ENCODE measurements at places on chromosomes 4 and X.

- no peak for DNase-seq
These were observed 125.3 kb downstream of the UBE2K start for GRCh38 chr4:39823191-39823590.

DNA sequence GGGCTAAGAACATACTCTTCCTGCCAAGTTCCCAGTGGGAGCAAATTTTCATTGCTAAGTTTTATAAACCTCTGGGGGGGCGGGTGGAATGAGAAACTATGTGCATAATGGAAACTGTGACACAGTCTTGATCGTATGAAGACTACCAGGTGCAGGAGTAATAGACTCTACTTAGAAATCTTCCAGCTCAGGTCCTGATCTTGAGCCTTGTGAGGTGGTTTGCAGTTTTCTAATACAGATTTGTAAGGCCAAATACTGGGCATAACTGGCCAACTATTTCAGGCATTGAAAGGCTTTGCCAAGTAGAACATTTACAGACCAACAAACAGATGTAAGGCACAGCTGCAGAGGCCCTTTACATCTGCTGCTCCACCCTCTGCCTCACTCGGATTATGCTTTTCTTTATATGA lies 89.7 kb upstream of the CBR4 start:
- DNase-seq = no peak

DNA sequence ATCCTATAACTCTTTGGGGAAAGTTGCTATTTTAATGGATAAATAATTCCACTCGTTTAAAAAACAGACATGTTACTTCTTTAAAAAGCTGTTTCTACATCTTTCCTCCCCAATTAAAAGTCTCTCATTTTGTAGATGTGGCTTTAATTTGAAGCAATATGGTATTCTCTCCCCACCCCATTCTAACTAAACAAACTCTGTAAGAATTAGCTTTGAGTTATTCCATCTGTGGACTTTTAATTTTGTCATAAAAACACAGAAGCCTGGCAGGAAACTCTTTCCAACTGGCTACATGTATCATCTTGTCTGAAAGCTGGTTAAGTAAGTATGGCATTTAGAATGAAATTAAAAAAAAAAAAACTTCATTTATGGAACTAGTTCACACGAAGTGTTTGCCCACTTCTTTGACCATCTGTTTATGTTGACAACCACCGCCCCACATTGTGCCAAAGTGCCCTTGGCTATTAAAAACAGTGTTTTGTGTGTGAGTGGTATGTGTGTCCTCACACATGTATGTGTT lies 140.3 kb downstream of the NAA11 start:
- no peak for DNase-seq

GRCh38 chr4:174320494-174321199 lies 36.9 kb downstream of the CEP44 start:
- DNase-seq = no peak

- no peak for DNase-seq
These were observed 27.4 kb downstream of the KLF3 start for GRCh38 chr4:38691251-38692008.

- DNase-seq = no peak
These were observed 202.7 kb downstream of the NR3C2 start for GRCh38 chr4:148239494-148239985.

DNA sequence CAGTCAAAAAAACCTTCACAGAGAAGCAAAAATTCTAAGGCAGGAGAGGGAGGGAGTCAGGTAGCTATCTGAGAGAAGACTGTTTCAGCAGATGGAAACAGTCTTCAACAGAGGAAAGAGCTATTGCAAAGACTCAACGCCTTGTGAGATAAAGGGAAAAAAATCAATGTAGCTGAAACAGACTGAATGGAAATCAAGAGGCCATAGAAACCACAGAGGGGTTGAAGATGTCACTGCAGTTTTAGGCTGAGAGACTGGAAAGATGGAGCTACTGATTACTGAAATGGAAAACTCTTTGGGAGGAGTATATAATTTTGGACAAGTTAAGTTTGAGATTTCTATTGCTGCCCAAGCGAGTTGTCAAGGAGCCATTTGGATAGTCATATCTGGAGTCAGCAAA lies 28.4 kb upstream of the CXCL8 start:
- no peak for DNase-seq

DNA sequence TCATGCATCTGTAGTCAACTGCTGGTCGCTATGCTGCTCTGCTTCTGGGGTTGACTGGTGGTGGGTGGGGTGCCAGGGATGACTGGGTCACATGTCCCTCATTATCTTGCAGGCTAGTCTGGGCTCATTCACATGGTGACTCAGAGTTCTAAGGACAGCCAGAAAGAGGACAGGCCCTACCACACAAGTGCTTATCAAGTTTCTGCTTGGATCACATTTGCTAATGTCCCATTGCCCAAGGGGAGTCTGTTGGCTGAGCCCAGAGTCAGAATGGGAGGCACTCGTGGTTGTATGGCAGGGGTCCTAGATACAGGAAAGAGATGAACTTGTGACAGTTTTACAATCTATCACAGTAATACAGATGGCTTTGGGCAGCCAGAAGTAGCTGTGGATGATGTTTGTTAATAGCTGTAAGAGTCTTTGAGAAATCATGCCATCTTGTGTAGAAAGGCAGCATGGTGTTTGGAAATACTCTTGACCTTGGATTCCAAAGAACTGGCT lies 221.3 kb downstream of the GPAT3 start:
- DNase-seq = no peak

GRCh38 chrX:133392671-133393070 lies 22.6 kb downstream of the GPC4 start:
- no peak for DNase-seq

GRCh38 chrX:14584548-14584947 lies 55.2 kb downstream of the GLRA2 start:
- no peak for DNase-seq

GRCh38 chr4:169791527-169792156 lies 33.9 kb upstream of the HPF1 start:
- peak; percentile 69 for DNase-seq

GRCh38 chr4:56902703-56903102 lies 5.0 kb upstream of the REST start:
- no peak for DNase-seq

- no peak for DNase-seq
These were observed 131.3 kb downstream of the IL1RAPL2 start for GRCh38 chrX:104697294-104697693.

DNA sequence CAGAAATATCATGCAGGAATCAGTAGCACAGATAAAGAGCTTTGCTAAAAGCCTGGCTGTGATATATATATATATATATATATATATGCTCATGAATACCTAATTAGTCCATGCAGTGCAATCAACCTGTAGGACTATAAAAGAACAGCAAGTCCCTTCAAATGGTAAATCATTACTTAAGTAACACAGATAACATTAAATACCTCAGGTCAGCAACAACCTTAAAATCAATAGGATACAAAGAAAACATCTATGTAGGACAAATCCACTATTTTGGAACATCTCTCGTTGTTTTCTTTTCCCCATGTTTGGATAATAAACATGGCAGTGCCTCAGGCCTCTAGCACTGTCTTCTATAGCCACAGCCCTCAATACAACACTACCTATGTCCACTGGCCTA lies 106.6 kb downstream of the FNIP2 start:
- DNase-seq = no peak
